Left lobe of liver (tissue), 2 donors: ENCODE measurements at places on chromosomes 7 and 10. TPM values are rescaled to one million over a fixed set of nuclear protein-coding genes. Genes with fewer than 3 reads are reported as not detected.

Gene WAC
- total RNA-seq: 36.5 TPM

- no peak for DNase-seq
These were observed 47.3 kb downstream of the TCERG1L start for GRCh38 chr10:131264110-131264788.

GRCh38 chr10:71573562-71574518, 145.7 kb downstream of the C10orf105 start:
- no peak for DNase-seq

GRCh38 chr7:121798896-121799295, 74.1 kb upstream of the PTPRZ1 start:
- no peak for DNase-seq

DNA sequence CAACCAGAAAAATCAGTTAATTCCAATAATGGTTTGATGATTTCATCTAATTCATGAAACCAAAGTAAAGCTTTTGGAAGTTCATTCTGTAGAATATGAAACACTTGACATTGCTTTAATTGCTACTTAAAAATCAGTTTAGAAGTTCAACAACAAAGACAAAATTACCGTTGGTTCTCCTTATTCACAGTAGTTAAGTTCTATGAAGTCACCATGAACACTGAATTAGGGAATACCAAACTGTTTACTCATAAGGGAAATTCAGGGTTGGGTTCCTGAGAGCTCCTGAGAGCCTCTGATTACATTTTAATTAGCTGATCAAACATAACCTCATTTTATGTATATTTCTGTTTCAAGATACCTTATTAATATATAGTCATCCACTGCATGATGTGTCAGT, 46.2 kb downstream of the ZNF438 start:
- no peak for DNase-seq

GRCh38 chr7:3559278-3559677, 258.2 kb downstream of the SDK1 start:
- DNase-seq: no peak

DNA sequence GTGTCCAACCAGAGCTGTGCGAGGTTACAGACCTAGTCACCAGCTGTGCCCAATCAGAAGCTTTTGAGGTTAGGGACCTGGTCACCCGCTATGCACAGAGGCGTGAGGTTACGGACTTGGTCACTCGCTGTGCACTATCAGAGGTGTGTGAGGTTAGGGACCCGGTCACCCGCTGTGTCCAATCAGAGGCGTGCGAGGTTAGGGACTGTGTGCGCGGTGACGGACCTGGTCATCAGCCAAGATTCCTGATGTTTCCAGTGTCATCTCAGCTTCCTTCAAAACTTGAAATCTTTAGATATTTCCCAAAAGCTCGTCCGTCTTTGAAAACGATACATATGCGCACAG, 182.1 kb downstream of the DIP2C start:
- no peak for DNase-seq

DNA sequence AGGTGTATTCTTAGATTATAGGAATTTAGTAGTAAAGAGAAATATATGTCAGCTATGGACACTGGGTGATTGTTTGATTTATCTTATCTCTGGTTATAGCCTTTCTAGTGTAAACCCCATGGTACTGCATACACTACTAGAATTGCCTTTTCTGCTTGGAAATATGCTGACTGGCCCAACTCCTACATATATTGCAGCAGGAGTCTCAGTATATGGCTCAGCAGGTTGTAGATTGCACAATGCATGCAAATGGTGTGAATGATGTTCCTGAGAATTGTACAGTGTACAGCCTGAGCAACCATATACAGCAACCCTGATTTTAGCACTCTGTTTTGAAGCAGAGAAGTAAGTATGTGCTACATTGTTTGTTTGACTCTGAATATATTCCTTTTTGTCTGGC, 153.4 kb upstream of the NPY start:
- DNase-seq: no peak

- no peak for DNase-seq
These were observed 6.4 kb downstream of the KDM7A start for GRCh38 chr7:140170375-140170774.

Gene PNLIPRP1
- 2.5 TPM for total RNA-seq

Gene CADPS2
- total RNA-seq: 13.2 TPM

DNA sequence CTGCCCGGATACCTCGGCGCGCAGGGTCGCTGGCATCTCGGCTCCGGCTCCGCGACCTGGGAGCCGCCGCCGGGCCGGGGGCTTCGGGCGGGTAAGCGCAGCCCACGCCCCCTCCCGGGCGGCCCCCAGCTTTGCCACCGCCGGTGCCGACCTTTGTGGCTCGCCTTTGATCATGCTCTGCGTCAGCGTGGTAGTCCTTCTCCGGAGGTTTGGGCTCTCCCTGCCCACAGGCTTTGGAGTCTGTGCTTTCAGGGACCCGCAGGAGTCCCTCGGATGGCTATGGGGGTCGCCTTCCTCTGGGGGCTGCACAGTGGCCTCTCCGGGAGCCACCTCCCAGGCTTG, 7.3 kb downstream of the ATP6V1F start:
- no peak for DNase-seq

Gene SNX10
- total RNA-seq: 27.4 TPM

GRCh38 chr7:129168231-129169021, 20.0 kb upstream of the SMO start:
- DNase-seq: no peak

Gene HDAC9
- total RNA-seq: 2.1 TPM

DNA sequence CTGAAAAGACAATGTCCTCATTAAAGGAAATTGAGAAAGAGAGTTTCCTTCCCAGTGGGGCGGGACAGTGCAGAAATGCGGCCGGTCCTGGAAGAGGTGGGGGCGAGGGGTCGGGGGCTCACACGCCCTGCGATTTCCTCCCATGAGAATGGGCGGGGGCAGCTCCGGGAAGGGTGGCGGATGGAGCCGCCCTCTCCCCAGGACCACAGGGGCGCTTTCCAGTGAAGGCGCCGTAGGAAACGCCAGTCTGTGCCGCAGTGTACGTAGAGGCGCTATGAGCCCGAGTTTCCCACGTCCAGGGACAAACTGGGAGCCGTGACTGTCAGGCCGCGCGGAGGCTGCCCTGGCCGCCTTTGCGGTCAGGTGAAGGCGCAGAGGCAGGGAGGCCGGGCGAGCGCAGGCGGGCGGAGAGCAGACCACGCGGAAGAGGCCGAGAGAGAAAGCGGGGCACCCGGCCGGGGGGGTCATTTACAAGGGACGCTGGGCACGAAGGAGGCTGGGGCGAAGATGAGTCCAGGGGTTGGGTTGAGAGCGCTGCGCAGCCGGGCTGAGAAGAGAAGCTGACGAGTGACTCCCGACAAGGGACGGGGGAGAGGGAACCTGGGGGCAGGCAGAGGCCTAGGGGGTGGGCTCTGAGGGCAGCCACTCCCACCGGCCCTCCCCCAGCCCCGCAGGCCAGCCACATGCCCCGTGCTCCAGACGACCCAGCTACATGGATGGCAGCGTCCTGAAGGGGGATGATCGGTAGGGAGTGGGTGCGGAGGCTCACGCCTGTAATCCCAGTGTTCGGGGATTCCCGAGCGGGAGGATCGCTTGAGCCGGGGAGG, 45.0 kb downstream of the ALOX5 start:
- peak; percentile 64 for DNase-seq

Gene NDUFB2
- 146 TPM for total RNA-seq

GRCh38 chr7:128171342-128171918, 69.6 kb upstream of the LEP start:
- no peak for DNase-seq

DNA sequence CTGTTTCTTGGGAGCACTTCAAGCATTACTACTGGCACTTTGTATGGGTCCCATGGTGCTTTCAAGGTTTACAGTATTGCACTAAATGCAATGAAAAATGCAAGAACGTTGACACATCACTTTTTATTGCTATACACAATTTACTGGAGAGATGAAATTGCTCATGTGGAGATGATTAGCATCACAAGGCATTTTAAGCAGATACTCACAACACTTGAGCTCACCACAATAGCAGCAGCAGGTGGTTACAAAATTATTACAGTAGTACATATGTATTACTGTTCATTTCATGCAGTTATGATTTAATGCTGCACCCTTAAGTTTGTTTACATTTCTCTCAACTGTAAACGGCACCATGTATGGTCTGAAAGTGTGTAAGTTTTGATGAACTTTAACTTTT, 537.7 kb downstream of the GRM8 start:
- no peak for DNase-seq

DNA sequence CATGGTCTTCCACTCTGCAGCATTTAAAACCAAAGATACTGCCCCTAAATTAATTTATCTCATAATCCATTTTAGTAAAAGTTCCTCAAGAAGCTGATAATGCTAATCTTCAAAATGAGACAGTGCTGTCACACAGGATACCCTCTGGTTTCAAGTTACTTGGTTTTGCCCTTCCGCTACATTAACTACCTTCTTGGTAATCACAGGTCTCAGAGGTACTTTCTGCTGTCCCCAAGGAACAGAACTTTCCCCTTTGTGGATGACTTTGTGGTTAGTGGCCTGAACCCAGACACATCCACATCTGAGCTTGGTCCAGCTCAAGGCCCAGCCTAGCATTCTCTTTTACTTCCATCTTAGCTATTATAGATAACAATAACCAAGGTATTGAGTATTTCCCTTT, 88.8 kb upstream of the TMEM26 start:
- DNase-seq: no peak
